ENCODE measurements at places on chromosomes 1 and 21.

GRCh38 chr1:23163395-23163794 is 5.3 kb downstream of the LUZP1 start:
- no peak for DNase-seq

DNA sequence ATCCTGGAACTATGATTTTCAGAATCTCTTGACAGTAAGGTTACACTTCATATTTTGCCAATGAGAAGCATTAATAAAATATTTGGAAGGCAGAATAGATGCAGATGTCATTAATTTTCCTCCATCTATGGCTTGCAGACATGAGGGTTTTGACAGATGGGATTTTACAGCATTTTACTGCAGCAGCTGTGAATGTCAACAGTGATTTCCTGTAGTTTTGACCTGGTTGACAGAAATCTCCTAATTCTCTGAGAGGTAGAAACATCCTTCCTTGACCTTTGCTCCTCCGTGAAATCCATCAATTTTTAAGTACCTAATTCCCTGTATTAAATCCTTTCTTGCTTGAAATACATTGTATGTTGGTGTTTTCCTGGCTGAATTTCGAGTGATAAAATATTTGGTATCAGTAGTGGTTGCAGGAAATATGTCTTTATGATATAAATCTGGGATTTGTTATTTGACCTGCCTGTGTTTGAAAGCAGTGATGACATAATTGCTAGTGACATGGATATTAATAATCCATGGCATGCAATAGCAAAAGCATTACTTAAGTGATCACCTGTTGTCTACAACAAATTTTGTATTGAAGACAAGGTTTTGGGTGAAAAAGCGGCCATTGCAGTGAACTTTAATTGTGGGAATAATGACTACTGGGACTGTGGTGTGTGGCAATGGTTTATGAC is 73.9 kb downstream of the HLX start:
- no peak for DNase-seq

GRCh38 chr1:76269155-76269554 is 194.6 kb downstream of the ST6GALNAC3 start:
- DNase-seq, result no peak

- DNase-seq, result peak; percentile 58
These were observed 59.0 kb upstream of the FGGY start for GRCh38 chr1:59237900-59238299.

DNA sequence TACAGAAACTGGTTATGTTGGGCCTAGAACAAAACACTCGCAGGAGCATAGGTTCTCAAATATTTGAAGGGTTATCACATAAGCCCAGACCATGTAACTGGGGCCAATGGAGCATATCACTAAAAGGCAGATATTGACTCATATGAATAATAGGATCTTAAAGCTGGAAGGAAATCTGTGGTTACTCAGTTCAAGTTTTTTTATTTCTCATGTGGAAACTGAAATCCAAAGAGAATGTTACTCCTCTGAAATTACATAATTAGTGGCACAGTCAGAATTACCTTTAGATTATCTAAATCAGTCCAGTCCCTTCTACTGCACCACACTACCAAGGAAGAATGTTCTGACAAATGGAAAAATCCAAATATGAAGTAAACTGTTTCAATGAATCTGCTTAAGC is 12.0 kb downstream of the SLAMF8 start:
- no peak for DNase-seq

- DNase-seq, result peak; percentile 89
These were observed 62.0 kb upstream of the MACF1 start for GRCh38 chr1:39142401-39143060.

GRCh38 chr1:39973503-39974135 is 18.7 kb downstream of the MFSD2A start:
- peak; percentile 79 for DNase-seq

GRCh38 chr1:1677718-1678580 is 14.6 kb downstream of the SLC35E2B start:
- DNase-seq, result no peak

Measured in DMS153 (cell line).